ENCODE measurements at places on chromosomes 7 and 10.

DNA sequence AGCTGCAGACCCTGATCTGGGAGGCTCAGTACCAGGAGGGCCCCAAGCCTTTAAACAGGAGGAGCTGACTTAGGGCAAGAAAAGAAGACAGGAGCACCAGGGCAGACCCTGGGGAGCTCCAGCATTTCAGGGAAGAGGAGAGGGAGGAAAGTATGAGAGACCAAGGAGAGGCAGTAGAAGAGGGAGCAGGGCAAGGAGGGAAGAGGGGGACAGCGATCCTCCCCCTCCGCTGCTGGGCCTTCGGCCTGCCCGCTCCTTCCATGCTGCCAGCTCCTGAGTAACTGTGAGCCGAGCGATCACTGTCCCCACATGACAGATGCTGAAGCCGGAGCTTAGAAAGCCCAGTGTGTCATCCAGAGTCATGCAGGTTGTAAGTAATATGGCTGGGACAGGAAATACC lies 65.9 kb downstream of the ALOX5 start:
- no peak for DNase-seq

GRCh38 chr10:126262233-126262838 lies 125.9 kb downstream of the ADAM12 start:
- no peak for DNase-seq

- DNase-seq = no peak
Measured at GRCh38 chr10:93138113-93138870, 64.6 kb downstream of the CYP26A1 start.

- DNase-seq = no peak
Measured at GRCh38 chr10:11691319-11691755, 50.8 kb upstream of the ECHDC3 start.

GRCh38 chr10:125983656-125984055 lies 87.3 kb downstream of the FANK1 start:
- DNase-seq = no peak
